MCF 10A (cell line): ENCODE measurements at places on chromosomes 2 and 18. TPM values are rescaled to one million over a fixed set of nuclear protein-coding genes. Genes with fewer than 3 reads are reported as not detected.

GRCh38 chr2:135582383-135582782, 51.1 kb downstream of the R3HDM1 start:
- DNase-seq, result no peak

GRCh38 chr18:12839057-12839525, 44.9 kb downstream of the PTPN2 start:
- DNase-seq, result peak; percentile 53

- no peak for DNase-seq
Measured at GRCh38 chr18:29157905-29158304, 981.0 kb upstream of the CDH2 start.

DNA sequence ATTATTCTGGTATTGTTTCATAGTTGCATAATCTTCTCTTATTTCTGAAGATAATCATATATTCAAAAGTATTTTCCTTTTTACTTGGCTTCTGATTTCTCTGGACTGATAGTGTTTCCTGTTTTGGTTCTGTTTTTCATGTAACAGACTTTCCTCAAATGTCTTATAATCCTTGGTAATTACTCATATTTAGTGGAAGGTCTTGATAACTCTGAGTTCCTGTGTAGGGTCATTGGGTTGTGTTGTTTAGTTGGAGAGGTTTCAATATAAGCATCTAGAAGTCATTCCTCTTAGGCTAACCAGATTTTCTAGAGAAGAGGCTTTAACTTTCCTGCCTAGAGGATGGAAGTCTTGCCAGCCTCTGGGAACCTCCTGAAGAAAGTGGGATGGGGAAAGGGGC, 23.8 kb downstream of the MFSD6 start:
- DNase-seq, result no peak

IL18R1 gene
- 3.5 and 6.7 TPM in 2 replicates for total RNA-seq

GRCh38 chr18:30679285-30679930, 363.1 kb downstream of the DSC3 start:
- DNase-seq, result no peak

DNA sequence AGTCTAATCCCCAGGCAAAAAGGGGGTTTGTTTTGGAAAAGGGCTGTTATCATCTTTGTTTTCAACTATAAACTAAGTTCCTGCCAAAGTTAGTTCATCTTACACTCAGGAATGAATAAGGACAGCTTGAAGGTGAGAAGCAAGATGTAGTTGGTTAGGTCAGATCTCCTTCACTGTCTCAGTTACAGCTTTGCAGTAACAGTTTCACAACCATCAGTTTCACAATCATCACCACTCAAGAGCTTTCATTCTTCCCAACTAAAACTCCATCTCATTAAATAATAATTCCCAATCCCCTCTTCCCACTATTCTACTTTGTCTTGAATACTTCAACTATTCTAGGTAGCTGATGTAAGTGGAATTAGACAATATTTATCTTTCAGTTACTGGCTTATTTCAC, 200.9 kb downstream of the NYAP2 start:
- DNase-seq, result peak; percentile 27

DNA sequence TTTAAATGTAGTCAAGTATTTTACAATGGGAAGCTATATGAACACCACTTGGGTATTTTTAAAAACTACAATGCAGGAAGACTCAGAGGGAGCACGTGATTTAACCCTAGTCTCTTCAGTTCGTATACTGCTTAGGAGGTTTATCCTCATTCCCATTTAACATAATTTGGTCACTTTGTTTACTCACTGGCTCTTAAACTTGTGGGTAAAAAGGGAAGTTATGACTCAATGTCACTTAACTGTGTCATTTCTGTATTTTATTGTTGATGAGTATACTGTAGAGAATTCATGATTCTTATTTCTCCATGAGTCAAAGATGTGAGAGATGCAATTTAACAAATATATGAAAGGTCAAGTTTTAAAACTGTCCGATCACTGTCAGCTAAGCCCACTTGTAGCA, 48.2 kb downstream of the SLC66A3 start:
- peak; percentile 35 for DNase-seq

SH2D6 gene
- total RNA-seq, result 0.84 and 2.2 TPM in 2 replicates

DNA sequence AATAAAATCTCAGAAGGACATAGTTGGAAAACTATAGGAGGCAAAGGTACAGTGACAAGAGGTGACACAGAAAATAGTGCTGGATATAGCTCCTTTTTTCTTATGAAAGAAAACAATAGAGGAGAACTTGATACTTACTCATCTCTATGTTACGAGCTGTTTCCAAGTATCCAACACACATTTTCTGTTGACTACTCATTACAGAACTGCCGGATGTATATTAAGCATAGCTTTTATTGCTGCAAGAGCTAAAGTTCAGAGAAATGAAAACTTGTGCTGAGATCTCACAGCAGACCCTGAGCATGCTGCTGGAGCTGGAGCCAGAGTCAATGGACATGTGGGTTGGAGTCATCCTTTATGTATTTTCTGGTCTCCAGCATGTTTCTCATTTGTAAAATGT, 210.0 kb upstream of the NT5C1B start:
- no peak for DNase-seq

DNA sequence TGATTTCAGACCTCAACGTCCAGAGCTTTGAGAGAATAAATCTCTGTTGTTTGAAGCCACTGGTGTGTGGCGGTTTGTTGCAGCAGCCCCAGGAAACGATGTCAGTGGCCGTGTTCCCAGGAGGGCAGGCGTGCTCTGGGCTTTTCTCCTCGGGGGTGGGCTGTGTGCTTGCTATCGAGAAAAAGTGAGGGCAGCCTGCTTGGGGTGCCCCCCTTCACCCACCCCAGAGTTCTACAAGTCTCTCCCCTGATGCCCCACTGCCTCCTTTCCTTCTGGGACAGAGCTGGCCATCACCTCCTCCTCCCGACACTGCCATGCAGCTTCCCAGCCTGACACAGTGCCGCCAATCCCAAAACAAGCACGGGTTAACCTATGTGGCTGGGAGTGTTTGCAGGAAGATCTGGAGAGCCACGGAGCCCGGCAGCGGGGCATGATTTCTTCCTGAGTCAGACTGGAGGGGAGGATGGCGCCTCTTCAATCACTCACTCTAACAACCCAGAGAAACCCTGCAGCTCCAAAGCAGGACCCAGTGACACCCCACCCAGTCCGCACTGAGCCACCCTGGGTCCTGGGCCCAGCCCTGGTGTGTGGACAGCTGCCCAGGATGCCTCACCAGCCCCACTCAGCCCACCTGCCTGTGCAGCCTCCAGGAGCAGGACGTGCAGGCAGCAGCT, 213.7 kb upstream of the RAB6C start:
- no peak for DNase-seq

- DNase-seq, result no peak
Measured at GRCh38 chr2:187316040-187316439, 132.0 kb downstream of the CALCRL start.
